ENCODE measurements at places on chromosomes 16 and 17.
A peak's percentile ranks its signal among the peaks of the same experiment; 100 is the strongest.

GRCh38 chr17:14580499-14580898 is 279.6 kb downstream of the HS3ST3B1 start:
- peak; percentile 62 for DNase-seq

- no peak for DNase-seq
These were observed 25.1 kb downstream of the SGSM2 start for GRCh38 chr17:2362416-2362815.

DNA sequence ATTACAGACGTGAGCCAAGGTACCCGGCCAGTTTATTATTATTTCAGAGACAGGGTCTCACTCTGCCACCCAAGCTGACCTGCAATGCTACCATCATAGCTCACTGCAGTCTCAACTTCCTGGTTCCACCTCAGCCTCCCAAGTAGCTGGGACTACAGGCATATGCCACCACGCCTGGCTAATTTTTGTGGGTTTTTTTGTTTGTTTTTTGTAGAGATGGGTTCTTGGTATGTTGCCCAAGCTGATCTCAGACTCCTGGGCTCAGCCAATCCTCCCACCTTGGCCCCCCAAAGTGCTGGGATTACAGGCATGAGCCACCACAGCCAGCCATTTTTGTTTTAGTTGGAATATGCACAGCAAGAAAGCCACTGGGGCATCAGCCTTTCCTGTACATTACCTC is 115.7 kb downstream of the MRM1 start:
- no peak for DNase-seq

DNA sequence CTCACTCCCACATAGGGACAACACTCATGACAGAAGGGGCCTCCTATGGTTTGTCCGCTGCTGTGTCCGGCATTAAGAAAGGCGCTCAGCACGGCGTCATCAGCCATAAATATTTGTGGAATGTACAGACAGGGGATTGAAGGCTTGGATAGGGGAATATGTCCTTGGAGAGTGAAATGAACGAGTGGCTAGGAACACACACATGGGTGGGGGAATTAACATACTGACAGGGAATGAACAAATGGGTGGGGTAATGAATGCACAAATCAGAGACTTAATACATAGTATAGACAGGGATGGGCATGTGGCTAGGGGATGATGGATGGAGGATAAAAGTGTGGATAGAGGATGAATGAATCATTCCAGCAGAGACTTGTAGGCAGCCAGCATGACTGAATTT is 154.0 kb upstream of the HSBP1 start:
- peak; percentile 92 for DNase-seq

- no peak for DNase-seq
These were observed 447.3 kb downstream of the HS3ST3B1 start for GRCh38 chr17:14748036-14748710.

GRCh38 chr17:10271106-10271562 is 72.7 kb upstream of the GAS7 start:
- DNase-seq, result no peak

- no peak for DNase-seq
These were observed 10.2 kb downstream of the COTL1 start for GRCh38 chr16:84607694-84608093.

- no peak for DNase-seq
These were observed 478.6 kb downstream of the MAF start for GRCh38 chr16:79121906-79122305.

DNA sequence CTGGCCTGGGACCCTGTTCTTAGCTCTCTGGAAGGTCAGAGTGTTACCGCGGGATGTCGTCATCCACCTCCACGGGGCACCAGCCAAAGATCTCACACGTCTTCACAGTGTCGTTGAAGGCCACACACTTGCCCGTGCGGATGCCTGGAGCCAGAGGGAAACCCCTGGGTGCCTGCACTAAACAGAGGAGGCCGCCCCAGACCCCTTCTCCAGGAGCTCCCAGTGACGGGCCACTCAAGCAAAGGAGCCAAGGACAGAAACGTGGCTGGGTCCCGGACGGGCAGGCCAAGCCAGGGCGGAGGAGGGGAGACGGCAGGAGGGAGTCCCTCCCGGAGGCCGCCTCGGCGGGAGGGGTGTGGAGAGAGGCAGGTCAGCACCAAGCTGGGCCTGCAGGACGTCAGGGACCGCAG is 11.0 kb upstream of the CAMKK1 start:
- no peak for DNase-seq

DNA sequence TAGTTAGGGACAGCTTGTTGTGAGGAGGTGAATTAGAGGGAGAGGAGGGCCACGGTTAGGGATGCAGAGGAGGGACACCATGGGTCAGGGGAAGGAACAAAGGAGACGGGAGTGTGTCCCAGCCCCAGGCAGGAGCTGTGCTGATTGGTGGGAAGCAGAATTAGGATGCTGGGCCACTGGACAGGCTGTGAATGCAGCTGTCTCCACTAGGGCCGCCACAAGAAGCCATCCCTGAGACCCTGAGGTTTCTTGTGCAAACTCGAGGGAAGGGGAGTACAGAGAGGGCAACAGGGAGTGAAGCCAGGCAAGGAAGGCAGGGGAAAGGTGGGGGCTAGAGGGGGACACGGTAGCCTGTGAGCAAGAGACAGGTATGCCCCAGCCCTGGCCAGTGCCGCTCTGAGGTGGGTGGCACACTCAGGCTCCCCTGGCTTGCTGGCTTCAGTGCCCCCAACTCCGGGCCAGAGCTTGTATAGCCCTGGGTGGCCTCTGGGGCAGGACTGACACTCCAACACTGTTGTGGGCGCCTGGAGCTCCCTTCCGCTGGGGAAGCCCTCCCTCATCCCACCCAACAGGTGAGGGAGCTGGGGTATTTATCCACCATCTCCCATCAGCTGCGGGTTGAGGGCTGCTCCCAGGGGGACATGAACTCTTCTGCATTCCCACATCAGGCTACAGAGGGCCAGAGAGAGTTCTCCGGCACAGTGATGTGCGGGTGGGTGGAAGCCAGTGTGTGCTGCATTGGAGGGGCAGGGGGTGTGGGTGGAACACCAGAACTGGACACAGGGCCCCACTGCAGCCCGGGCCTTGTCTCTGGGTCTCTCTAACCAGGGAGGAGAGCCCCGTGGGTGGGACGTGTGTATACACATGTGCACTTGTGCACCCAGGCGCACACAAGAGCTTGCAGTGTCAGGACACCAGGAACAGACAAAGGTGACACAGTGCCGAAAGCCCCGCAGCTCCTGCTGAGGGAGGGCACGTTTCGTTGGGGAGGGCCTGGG is 8.3 kb upstream of the SPPL2C start:
- no peak for DNase-seq
